Transverse colon (tissue), 4 donors: ENCODE measurements at places on chromosomes 7 and 10. TPM values are rescaled to one million over a fixed set of nuclear protein-coding genes. Genes with fewer than 3 reads are reported as not detected.

DNA sequence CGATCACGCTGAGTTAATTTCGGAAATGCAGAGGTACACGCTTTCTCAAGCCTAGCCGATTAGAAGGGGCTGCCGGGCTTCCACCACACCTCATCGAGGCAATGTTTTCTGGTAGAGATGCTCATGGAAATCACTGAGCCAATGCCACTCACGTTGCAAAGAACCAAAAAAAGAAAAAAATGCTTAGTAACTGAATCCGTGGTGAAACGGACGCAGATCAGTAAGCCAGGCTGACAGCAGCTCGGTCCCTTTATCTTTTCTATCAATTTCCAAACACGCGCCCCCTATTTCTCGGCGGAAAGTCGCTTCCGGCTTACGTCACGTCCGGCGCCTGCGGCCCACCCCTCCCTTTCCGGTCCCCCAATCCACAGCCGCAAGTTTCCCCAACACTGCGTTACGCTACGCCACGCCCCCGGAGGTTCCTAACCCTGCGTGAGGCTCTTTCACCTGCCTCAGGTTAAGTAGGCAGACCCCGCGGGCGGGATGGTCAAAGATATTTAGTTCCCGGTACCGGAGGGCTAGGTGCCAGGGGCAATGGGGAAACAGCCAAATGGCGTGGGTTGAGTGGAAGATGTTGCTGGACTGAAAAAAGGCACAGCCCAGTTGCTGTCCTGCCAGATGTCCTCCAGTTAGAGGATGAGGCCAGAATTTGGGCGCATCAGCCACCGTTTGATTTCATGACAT lies at the start of gene NSUN6:
NSUN6 (minus strand) TSS at position 264 of the 684 bp plus-strand sequence. CDS start 384 bp downstream, outside the sequence.
- H3K36me3 ChIP-seq = no peaks in the 10 kb centered on the region
- peak within 1 kb of the TSS; percentile 68 for H3K4me3 ChIP-seq
- DNase-seq = peak; percentile 94
- H3K4me1 ChIP-seq = peaks cover 7% of the 10 kb centered on the region
- no peaks in the 10 kb centered on the region for H3K27me3 ChIP-seq

GRCh38 chr10:124362568-124362967 lies 56.2 kb downstream of the OAT start:
- H3K4me3 ChIP-seq = no peak overlapping the region
- no peak for DNase-seq
- no peaks in the 10 kb centered on the region for H3K27me3 ChIP-seq

TRIM50 gene
- total RNA-seq = not detected

FBXL13 gene
- total RNA-seq = 1.9 TPM

GRCh38 chr7:107563081-107563774 lies 492 bp downstream of the COG5 start:
- H3K36me3 ChIP-seq = no peaks in the 10 kb centered on the region
- peaks cover 37% of the 10 kb centered on the region for H3K4me1 ChIP-seq
- peak overlapping the region; percentile 97 for H3K27ac ChIP-seq
- no peaks in the 10 kb centered on the region for H3K27me3 ChIP-seq
- no peak for DNase-seq
- peak overlapping the region; percentile 85 for H3K4me3 ChIP-seq
